M059J (cell line): ENCODE measurements at places on chromosomes 13 and 19. TPM values are rescaled to one million over a fixed set of nuclear protein-coding genes. Genes with fewer than 3 reads are reported as not detected.

Gene CBLC
- not detected in 2 replicates for total RNA-seq

DNA sequence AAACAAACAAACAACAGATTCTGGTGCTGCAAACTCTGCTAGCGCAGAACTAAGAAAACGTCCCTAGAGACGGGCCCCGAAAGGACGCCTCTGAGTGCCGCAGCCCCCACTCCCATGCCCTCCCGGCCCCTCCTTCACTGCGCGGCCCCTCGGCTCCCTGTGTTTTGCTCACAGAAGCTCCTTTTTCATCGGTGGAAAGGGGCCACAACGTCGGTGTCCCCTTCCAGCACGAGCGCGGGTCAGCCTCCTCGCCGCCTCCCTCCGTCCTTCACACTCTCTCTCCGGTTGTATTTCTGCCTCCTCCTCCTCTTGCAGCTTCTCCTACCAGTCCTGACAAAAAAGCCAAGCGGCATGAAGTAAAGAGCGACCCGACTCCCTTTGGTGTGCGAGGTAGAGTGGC is 14.8 kb upstream of the F7 start:
- no peak for DNase-seq

Gene ELSPBP1
- 24.4 and 33.3 TPM in 2 replicates for total RNA-seq

GRCh38 chr19:22260499-22260898 is 25.7 kb upstream of the ZNF729 start:
- DNase-seq: no peak

Gene KLK3
- not detected in 2 replicates for total RNA-seq
